Regular cardiac myocyte (primary cell): ENCODE measurements at places on chromosomes 4 and X. TPM values are rescaled to one million over a fixed set of nuclear protein-coding genes. Genes with fewer than 3 reads are reported as not detected.

COL25A1 gene
- total RNA-seq = 0.19 and 2.0 TPM in 2 replicates

CLGN gene
- total RNA-seq = under 0.01 and 1.1 TPM in 2 replicates

HSFX2 gene
- not detected in 2 replicates for total RNA-seq

NUDT11 gene
- total RNA-seq = 7.6 and 14.0 TPM in 2 replicates

ACSL1 gene
- total RNA-seq = 29.7 and 30.7 TPM in 2 replicates

LRRC66 gene
- 0.28 and 0.38 TPM in 2 replicates for total RNA-seq

GIMD1 gene
- 0.19 and 0.28 TPM in 2 replicates for total RNA-seq

PGAM4 gene
- not detected in 2 replicates for total RNA-seq

PORCN gene
- 6.3 and 7.6 TPM in 2 replicates for total RNA-seq

EPGN gene
- 0.38 and 0.85 TPM in 2 replicates for total RNA-seq
